ENCODE measurements at places on chromosomes 2 and 18.

DNA sequence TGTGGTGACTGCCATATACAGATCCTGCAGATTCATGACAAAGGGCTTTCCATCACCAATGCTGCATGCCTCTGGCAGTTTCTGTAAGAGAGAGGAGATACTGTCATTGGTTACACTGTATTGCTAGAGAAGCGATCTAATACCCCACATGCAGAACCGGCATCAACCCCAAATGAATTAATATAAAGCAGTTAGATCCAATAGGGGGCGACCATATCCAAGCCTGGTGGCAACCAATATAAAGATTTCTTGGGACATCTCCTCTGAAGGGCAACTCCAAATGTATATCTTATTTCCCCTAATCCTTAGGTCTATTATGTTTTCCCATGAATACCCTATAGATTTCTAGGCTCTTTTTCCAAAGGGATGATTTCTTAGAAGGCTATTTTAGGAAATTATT lies 17.4 kb upstream of the IHH start:
- DNase-seq: no peak

DNA sequence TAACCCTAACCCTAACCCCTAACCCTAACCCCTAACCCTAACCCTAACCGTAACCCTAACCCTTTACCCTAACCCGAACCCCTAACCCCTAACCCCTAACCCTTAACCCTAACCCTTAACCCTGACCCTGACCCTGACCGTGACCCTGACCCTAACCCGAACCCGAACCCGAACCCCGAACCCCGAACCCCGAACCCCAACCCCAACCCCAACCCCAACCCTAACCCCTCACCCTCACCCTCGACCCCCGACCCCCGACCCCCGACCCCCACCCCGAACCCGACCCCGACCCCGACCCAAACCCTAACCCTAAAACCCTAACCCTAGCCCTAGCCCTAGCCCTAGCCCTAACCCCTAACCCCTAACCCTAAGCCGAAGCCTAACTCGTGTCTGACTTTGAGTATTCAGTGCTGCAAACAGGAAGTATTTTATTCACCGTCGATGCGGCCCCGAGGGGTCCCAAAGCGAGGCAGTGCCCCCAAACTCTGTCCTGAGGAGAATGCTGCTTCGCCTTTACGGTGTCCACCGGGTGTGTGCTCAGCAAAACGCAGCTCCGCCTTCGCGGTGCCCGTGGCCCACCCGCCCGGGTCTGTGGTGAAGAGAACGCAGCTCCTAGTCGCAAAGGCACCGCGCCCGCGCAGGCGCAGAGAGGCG lies 36.0 kb downstream of the FAM110C start:
- DNase-seq: no peak

DNA sequence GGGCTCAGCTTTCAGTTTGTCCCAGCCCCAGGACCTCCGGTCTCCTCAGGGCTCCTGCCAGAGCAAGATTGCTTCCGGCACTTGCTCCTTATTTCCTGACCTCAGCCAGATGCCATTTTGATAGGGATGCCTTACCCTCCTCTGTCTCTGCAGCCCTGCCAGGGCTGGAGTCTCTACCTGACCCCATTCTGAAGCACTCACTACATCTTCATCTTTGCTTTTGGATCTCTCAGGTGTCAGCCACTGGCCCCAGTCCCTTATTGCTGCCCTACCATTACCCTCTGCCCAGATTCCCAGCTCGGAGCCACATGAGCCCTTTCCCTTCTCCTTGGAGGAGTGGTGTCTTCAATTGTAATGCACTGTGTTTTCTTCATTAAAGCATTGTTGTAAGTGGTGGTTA lies 17.1 kb downstream of the OSBPL6 start:
- DNase-seq: no peak

DNA sequence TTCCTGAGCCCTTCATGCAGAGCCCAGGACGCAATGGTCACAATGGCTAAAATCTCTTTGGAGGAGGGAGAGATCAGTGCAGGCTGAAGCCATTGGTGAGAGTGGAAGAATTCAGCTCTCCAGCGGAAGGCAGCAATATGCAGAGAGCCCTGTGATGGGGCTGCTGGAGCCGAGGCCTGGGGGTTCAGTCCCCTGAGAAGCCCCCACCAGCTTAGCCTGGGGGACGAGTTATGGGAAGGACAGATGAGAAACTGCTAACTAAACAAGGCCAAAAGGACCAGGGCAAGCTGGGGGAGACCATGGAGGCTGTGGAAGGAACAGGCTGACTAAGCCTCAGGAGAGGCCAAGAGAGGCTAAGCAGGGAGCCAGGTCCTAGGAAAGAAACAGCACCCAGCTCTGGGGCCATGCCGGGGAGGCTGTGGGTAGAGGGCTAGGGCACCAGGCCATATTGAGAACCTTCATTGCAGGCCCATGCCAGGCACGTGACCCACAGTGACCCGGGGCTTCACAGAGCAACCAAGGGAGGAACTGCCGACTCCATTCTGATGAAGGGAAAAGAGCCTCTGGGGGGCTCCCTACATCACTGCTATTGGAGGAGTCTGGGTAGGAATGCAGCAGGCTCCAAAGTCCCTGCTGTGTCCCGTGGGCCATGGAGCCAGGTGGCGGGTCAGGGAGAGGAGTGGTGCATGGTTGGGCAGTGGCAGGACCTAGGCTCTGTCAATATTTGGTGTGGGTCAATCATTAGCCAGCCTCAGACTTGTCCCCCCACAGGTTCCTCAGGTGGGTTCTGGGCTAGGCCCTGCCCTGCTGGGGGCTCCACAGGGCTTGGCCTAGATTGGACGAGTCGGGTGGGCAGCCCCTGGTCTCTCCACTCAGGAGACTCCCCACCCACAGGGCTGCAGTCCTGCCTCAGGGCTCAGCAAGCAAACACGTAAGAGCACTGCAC lies 19.8 kb downstream of the PROC start:
- no peak for DNase-seq

DNA sequence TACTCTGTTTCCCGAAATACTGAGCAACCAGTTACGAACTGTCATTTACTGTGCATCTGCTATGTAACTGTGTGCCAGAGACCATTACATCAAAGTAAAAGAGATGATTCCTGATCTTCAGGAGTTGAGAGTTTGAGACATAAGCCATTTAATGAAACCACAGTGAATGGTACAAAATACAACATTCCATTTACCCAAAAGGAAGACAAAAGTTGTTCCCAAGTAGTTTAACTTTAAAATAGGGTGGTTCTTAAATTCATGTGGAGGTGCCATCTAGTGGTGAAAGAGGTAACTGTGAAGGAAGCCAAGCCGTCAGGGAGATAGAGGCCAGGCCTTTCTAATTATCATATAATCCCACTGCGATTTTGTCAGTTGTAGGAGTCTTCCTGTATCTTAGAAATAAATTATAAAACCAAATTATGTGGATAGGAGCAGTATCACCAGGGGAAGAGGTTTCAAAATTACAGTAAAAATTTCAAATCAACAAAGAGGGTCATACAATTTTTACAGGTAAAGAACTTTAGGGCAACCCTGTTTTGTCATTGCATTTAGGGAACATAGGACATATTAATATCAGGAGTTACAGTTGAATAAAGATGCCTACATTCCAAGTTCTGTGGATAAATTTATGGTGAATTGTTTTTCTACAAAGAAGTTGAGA lies 67.7 kb downstream of the EPAS1 start:
- peak; percentile 23 for DNase-seq

DNA sequence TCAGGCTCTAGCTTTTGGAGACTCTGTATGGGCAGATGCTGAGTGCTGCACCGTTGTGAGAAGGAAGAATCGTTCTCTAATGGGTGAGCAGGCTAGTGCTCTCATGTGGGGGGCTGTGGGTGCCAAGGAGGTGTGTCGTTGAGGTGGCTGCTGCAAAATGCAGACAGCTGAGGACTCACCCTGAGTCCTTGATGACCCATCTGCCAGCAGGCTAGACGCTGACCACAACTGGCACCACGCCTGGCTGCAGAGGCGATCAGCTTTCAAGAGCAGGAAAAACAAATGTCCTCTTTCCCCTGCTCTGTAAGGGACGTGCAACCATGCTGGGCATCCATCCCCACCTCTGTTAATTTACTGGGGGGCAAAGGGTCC lies 48.2 kb downstream of the HAUS1 start:
- DNase-seq: no peak

GRCh38 chr2:231521443-231521842 lies 8.8 kb downstream of the NMUR1 start:
- DNase-seq: no peak

GRCh38 chr2:177245010-177245422 lies 19.5 kb downstream of the NFE2L2 start:
- DNase-seq: no peak

DNA sequence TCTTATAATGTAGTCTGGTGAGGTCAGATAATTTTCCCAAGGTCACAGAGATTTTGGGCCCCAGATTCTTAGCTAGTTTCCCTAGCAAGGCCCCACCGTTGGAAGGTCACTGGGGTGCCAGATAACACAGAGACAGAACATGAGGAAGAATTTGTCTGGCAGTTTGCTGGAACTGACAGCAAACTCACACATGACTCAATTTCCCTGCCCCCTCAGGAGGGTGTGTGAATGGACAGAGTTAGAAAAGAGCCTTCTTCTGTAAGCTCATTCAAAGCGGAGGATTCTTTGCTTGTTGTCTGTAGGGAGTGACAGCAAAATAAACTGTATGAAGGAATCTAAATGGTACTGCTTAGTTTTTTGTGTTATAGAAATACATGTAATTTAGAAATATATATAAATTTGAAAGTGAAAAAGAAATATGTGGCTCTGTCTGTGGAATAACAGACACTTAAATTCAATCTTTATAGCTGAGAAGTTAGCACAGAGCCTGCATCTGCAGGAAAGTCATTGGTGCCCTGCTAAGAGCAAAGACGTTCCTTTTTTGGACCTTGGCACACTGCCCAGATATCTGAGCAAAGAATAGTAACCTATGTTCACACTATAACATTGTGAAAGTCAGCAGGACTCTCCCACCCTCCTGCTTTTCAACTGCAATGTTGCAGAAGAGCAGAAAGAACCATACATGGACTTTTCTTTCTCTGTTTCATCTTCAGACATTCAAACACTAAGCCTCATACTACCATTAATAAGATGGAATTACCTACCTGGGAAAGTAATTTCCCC lies 2.1 kb downstream of the MDH1 start:
- no peak for DNase-seq

DNA sequence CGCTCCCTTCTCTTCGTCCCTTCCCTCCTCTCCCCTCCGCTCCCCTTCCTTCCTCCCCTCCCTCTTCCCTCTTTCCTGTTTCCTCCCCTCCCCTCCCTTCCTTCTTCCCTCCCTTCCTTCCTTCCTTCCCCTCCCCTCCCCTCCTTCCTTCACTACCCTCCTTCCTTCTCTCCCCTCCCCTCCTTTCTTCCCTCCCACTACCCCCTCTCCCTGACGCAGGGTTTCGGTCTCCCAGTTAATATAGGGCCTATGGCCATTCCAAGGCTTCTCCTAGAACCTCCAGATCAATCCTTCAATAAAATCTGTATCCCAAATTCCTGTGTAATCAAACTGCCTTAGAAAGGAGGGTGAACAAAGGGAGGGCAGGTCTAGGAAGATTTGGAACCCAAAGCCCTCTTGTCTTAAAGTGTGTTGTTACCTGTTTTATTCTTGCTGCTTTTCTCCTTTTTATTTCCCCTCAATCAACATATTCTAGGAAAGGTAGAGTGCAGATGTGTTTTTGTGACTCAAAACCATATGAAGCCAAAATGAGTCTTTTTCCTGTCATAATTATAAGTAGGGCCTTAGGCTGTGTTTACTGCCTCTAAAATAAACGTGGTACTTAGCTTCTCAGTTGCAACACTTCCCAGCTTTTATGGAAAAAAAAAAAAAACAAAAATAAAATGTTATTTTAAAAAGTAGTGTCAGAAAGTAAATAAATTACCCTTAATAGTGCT lies 53.7 kb downstream of the GPD2 start:
- DNase-seq: no peak

GRCh38 chr2:96241900-96242611 lies 23.7 kb downstream of the TMEM127 start:
- peak; percentile 12 for DNase-seq

GRCh38 chr2:11681722-11682589 lies 12.0 kb upstream of the NTSR2 start:
- DNase-seq: peak; percentile 28

DNA sequence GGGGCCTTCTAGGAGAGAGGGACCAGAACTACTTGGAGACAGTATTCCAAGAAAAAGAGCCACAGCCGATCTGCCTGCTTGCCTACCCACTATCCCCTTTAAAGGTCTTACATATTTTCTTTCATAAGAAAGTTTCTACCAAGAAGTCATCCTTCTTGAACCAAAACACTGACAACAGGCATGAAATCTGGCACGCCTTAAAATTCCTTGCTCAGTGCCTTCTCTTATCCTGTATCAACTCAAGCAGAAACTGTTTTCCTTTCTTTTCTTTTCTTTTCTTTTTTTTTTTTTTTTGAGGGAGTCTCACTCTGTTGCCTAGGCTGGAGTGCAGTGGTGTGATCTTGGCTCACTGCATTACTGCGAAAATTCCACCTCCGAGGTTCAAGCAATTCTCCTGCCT lies 48.3 kb upstream of the ZFP36L2 start:
- no peak for DNase-seq

- peak; percentile 24 for DNase-seq
Observed at GRCh38 chr2:202375033-202375608, 1.0 kb upstream of the BMPR2 start.

- no peak for DNase-seq
Observed at GRCh38 chr2:12064153-12064552, 317.7 kb downstream of the LPIN1 start.

DNA sequence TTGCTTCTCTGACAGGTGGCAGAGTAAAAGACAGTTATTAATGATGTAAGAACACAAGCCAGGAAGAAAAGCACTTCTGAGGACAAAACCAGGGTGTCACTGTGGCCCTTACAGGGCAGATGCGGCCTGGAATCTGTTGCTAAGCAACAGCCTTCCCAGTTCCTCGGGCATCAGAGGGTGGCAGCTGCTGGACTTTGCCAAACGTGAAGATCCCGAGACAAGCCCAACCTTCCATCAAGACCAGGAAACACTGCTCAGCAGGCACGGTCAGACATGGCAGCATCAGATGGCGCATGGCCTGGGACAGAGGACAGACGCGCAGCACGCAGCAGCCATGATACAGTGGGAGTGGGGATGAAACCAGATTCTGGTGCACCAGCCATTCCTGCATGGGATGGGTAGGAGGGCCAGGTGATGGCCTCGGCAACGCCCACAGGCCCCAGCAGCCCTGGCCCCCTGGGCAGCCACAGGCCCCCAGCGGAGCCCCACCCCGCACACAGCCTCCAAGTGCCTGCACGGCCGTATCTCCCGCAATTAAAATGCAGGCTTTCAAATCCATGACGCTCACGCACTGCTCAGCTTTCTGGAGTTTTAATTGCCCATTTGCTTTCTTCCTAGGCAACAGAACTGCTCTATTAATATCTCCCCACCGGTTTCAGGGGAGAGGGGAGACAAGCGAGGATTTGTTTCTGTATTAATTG lies 89.0 kb downstream of the EIPR1 start:
- no peak for DNase-seq
